ENCODE measurements at places on chromosomes 13 and 19. TPM values are rescaled to one million over a fixed set of nuclear protein-coding genes. Genes with fewer than 3 reads are reported as not detected.

GRCh38 chr19:39596911-39597310 lies 5.4 kb upstream of the LGALS13 start:
- no peaks in the 10 kb centered on the region for H3K36me3 ChIP-seq
- H3K4me1 ChIP-seq: no peaks in the 10 kb centered on the region
- no peak overlapping the region for H3K4me3 ChIP-seq

Gene ACOD1
- total RNA-seq: not detected

Gene SIGLEC7
- 0.47 TPM for total RNA-seq

Gene LAIR1
- 5.1 TPM for total RNA-seq

Gene KRTDAP
- not detected for total RNA-seq

Gene C19orf67
- total RNA-seq: not detected

Gene PMIS2
- not detected for total RNA-seq

All from left ventricle myocardium inferior (tissue), 1 donor.